ENCODE measurements at places on chromosomes 16 and 17.

GRCh38 chr17:66836063-66837005 is 1.4 kb downstream of the CACNG5 start:
- peak; percentile 51 for DNase-seq

- DNase-seq = no peak
Measured at GRCh38 chr16:30649725-30650368, 913 bp upstream of the PRR14 start.

- DNase-seq = no peak
Measured at GRCh38 chr16:83456934-83457333, 350.8 kb upstream of the HSBP1 start.

DNA sequence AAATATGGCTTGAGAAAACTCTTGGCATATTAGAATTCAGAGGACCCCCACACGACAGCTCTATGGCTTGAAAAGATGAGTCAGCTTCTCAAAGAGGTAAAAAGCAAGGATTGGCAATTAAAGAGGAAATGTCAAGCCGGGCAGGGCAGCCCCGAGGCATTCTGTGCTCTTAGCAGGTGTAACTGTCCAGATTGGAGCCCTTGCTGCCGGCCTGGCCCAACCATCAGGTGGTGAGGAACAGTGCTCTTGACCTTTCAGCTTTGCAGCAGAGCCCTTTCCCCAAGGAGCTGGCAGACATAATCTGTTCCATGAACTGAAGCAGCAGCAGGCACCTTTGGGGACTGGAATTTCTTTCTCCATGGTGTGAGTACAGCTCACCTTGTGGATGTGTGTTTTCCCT is 287.8 kb downstream of the UTP18 start:
- no peak for DNase-seq

DNA sequence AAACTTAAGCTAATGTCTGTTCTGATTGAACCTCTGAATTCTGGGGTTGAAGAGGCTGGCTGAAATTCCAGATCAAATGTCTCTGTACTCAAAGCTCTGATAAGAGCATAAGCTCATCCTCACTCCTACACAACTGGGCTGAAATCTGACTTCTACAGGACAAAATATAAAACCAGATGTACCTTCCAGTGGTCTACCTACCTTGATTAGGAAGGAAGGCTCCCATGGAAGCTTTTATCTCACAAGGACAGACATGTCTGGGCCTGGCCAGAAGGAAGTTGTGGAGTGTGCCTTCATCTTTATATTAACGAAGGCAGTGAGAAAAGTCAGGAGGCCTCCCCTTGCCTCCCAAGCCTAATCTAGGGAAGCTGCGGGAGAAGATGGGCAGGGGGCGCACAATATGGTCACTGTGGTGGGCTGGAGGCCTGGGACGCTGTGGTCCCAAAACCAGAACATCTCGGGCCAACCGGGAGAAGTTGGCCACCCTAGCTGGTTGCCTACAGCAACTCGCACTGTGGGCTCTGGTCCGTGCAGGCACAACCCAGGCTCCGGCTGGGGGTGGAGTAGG is 55.6 kb upstream of the LRRC37A3 start:
- DNase-seq = peak; percentile 45

DNA sequence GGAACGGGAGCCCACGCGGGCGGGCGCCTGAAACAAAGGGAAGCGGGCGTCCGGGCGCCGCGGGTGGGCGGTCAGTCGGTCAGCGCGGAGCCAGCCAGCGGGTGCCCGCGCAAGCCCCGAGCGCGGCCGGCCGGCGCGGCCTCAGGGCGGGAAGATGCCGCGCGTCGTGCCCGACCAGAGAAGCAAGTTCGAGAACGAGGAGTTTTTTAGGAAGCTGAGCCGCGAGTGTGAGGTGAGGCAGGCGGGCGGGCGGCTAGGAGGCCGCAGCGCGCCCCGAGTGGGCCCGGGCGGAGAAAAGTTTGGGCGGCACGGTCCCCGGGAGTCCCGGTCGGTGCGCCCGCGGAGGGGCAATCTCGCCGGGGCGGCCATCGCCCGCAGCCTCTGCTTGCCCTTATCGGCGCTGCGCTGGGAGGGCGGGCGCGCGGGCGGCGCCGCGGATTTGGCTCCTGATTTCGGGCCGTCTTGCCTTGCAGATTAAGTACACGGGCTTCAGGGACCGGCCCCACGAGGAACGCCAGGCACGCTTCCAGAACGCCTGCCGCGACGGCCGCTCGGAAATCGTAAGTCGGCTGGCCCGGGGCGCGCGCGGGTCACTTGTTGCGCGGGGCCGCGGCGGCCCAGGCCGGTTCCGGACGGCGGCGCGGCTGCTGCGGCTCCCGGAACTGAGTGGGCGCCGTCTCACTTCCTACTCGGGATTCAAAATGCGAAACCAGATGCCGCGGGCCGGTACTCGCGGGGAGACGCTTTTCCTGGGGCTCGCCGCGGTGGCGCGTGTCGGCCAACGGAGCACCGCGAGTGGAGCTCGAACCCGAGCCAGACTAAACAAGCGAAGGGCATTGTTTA is 526 bp downstream of the CBFB start:
- peak; percentile 51 for DNase-seq

GRCh38 chr17:4498461-4499397 is at the start of gene SPNS2:
TSS of gene SPNS2 (plus strand) at chr17:4498881. CDS start at chr17:4499048, 167 bp downstream.
- peak; percentile 86 for DNase-seq

DNA sequence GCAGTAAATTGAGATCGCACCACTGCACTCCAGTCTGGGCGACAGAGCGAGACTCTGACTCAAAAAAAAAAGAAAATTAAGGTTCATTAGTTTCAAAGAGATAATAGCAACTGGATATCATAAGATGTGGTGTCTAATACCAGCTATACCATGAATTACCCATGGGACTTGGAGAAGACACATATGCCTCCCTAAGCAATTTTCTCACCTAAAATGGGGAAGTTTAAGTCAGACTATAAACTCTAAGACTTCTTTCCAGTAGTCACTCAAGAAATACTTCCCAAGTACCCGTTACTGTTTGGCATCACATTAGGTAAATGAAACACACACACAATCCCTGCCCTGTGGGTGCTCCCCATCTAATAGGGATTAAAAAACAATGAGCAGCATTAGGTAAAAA is 22.6 kb downstream of the SMURF2 start:
- DNase-seq = no peak

DNA sequence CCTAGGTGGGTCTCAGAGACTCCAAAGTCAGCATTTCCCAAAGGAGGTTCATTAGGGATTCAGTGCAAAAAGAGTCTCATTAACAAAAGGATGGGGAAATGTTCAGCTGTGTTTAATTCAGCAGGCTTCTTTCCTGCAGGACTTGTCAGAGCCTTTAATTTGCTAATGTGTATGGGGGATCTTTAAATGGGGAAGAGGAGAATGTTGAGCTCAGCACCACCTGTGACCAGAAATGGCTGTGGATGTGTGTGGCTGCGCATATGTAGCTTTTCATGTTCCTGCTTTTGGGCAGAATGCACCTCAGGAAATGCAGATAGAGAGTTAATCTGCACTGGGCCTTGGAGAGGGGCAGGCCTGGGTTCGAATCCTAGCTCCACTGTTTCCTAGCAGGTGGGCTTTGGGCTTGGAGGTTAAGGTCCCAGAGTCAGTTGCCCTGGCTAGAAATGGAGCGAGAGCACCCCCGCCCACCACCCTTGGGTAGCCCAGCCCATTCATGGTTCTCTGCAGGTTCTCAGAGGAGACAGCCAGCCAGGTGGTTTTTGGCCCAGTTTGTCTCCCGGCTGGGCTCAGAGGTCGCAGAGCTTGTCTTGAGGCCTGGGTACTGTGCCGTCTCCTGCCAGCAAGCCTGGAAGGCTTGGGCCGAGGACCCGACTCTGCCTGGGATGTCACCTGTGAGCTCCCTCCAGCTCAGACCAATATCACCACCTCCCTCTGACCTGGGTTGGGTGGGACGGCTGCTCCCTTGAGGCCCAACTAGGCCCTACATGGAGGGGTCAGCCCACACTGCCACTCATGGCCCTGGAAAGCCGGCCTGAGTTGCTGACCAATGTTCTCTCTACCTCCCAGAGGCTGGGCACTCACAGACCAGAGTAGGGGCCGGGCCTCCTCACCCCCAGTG is 9.3 kb downstream of the ADCY7 start:
- no peak for DNase-seq

- DNase-seq = no peak
Measured at GRCh38 chr17:41530062-41531048, 2.2 kb upstream of the KRT19 start.

GRCh38 chr17:43936434-43936833 is 5.8 kb downstream of the PPY start:
- no peak for DNase-seq

- DNase-seq = peak; percentile 52
Measured at GRCh38 chr17:75262112-75262606, 480 bp downstream of the MRPS7 start.

DNA sequence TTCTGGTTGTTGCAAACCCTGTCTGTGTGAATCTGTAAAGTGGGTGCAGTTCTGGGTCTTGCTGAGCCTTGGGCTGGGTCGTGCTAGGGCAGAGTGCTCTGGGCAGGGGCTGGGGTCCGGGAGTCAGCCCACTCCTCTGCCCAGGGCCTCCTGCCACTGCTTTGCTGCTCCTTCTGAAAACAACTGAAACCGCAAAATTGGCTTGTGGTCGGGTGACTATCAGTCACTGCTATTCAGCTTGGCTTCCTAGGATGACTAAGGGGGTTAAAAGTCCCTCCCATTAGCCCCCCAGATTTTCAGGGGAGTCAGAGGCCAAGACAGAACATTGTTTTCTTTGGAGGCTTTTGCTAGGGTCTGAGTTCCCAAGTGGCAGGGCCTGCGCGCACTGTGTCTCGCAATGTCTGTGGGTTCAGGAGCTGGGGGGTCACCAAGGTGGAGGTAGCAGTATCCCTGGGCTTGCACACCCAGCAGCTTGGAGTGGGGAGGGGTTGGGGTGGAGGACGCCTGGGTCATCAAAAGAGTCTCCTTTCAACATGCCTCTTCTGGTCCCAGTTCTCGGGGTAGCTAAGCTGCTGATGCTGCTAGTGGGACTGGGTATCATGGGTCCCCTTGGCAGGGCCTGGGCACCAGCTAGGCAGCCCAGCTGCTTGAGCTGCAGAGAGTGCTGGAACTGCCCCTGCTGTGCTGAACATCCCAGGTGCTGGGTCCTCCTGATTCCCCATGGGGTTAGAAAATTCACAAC is 13.5 kb upstream of the TBX21 start:
- no peak for DNase-seq

DNA sequence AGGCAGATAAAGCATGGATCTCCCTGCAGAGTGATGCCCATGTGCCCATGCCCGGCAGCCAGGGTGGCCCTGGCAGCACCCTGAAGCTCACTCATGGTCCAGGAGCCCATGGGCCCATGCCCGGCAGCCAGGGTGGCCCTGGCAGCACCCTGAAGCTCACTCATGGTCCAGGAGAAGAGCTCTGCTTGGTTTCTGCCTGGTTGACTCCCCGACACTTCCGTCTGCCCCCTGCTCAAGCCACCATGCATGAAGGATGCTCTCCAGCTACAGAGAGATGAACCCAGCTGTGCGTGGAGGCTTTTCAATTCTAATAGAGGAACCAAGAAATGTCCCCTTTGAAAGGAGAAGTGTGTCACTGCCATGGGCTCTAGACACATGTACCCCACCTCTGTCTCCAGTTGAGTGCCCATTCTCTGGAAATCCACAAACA is 8.7 kb downstream of the CCL17 start:
- DNase-seq = no peak

DNA sequence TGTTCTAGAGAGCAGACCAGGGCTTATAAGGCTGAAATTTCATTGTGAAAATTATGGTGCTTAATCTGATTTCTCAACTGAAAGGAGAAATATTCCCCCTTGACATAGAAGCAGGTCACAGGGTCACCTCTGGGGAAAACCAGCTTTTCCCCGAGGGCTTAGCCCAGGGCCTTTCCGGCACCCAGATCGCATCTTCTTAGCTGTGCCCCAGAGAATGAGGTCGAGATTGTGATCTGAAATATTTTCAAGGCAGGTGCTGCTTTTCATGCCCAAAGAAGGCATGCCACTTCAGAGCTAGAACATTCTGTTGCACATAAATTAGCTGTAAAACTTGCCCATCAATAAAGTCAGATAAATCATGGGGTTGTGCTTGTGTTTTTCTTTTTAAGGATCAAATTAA is 25.4 kb upstream of the ARHGAP17 start:
- no peak for DNase-seq

DNA sequence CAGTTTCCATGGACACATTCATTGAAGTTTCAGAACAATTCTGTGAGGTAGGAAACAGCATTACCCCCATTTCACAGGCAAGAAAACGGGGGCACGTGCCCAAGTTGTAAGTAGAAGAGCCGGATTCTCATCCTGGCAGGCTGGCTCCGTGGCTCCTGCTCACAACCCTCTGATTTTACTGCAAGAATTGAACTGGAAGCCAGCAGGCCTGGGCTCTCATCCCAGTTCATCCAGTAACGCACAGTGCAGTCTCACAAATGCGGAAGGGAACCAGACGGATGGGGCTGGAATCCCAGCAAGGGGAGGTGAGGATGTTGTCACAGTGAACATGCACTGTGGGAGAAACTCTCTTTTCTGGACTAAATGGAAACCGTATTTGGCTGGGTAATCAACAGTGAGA is 40.7 kb upstream of the DOC2B start:
- DNase-seq = no peak

- no peak for DNase-seq
Measured at GRCh38 chr16:29644338-29644857, 18.6 kb upstream of the SPN start.

DNA sequence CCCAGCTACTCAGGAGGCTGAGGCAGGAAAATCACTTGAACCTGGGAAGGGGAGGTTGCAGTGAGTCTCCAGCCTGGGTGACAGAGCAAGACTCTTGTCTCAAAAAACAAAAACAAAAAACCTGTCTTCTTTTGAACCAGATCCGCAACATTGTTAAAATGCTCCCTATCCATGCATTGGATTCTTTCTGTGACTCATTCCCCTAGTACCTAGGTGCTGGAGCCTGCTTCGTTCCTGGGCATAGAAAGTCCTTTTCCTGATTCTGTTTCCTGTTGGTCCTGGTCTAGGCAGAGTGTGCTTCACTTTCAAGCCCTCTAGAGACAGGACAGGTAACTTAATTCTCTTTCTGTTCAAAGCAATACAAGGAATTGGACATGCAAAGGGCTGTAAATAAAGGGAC is 5.2 kb downstream of the EPN2 start:
- DNase-seq = no peak

GRCh38 chr17:82496529-82497434 is 22.8 kb upstream of the FOXK2 start:
- DNase-seq = peak; percentile 96

DNA sequence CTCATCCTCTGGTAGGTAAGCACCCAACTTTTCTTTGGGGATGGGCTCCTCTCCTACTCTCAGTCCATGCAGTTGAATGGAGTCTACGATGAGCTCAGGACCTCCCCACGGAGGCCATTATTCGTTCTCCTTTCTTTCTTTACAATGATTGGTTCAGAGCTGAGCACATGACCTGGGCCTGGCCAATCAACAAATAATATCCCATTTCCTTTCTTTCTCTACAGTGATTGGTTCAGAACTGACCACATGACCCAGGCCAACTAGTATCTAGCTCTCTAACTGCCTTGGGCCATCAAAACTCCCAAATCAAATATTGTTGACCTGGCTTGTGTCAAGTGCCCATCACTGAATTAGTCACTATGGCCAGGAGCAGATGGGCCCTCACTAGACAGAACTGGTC is 129.2 kb downstream of the USP31 start:
- DNase-seq = peak; percentile 7

Data from NCI-H82 (cell line).